ENCODE measurements at places on chromosomes 2 and 18.

DNA sequence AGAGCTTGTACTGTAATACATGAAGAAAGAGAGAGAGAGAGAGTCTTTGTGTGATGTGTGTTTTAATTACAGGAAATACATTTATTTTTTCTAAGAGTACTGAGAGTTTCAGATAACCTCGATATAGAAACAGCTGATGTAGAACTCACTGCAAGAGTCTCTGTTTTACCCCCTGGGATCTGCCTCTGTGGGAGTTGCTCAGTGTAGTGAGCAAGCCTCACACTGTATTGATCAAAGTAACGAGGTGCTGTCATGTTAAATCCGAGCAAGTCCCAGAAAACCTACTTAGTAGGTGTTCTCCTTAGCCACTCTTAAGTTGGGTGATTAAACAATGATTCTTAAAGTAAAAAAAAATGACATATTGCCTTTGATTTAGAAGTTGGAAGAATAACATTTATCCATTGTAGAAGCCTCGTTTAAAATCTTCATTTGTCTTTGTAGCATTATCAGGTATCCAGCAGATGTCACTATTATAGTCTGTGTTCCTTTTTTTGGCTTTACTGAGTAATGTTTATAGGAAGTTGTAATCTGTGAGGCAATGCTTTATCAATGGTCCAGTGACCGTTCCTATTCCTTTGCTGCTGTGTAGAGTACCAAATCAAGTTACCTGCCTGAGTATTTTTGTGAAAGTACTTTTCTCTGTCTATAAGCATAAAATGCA, 219.0 kb downstream of the MYO3B start:
- no peak for DNase-seq

DNA sequence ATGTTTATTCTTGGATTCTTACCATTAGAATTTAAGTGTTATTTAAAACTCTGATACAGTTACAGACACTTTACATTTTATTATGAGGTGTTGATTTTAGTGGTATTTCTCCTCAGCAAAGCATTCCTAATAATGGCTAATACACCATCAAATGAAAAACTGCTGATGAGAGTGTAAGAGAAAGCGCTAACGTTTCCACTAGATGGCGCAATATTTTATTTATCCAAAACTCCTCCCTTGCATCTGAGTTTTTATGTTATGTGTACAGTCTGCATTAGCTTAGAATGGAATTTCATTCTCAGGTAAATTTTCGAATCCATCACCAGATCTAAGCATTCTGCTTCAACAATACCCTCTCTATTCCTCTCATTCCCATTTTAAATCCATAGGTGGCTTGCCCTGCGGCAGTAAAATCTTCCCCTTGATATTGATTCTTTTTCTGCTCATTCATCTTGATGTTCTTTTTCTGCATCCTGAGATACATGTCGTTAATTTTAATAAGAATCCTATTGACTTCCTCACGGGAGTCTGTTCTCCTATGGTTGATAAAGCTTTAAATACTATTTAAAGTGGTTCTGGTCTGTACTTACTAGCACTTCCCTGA, 53.9 kb downstream of the PRKRA start:
- no peak for DNase-seq

DNA sequence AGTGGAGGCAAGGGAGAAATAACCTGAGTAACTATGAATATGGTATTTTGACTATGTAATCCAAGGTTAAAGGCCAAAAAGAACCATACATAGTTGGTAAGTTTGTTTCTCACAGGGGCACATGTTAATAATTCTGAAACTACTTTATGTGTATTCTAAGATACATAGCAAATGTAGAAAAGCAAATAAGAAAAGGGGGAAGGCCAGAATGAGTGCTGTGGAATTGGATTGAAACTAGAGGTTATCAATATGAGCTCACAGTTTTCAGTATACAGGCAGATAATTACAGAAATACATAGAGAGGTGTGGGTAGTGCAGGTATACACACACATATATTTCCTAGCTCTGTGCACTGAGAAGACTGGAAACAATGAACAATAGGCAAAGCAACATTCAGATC, 13.7 kb downstream of the INO80C start:
- DNase-seq = no peak

GRCh38 chr2:98663511-98664090, 55.2 kb downstream of the UNC50 start:
- DNase-seq = no peak
